ENCODE measurements at places on chromosomes 4 and X.

- no peak for DNase-seq
Measured at GRCh38 chr4:108109997-108110416, 58.7 kb downstream of the LEF1 start.

DNA sequence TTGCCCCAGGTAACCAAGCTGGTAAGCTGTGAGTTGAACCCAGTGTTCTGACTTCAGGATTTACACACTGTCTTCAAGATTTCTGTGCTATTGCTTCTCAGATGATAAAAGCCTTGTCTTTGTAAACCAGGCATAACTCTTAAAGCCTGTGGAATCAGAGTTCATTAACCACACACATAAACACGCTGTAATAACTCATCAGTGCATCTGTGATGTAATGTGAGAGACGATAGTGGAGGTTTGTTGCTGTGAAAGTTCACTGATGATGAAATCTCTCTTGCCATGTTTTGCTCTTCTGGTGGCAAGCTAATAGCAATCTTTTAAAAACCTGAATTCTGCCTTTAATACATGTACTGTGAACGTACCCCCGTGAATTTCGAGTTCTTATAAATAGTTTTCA is 41.5 kb downstream of the CLCN4 start:
- DNase-seq = no peak

- DNase-seq = no peak
Measured at GRCh38 chr4:150230561-150230960, 152.3 kb downstream of the DCLK2 start.

- no peak for DNase-seq
Measured at GRCh38 chr4:153479101-153479500, 12.9 kb downstream of the TMEM131L start.

- DNase-seq = no peak
Measured at GRCh38 chr4:176883681-176884418, 91.1 kb upstream of the VEGFC start.

GRCh38 chr4:67204441-67204840 is 340.9 kb downstream of the CENPC start:
- no peak for DNase-seq

DNA sequence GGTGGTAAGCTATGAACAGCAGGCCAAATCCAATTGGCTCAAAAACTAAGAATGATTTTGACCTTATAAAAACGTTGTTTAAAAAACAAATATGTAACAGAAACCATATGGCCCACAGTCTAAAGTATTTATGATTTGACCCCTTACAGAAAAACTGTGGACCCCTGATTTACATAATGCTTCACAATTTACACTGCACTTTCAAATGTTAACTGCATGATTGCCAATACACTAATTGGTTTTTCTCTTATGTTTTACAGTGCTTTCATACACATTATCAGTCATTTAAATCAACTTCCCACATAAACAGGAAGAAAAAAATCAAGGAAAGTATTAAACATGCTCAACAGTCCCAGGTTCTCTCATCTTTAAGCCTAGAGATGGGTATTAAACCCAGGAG is 262.6 kb downstream of the CHIC1 start:
- no peak for DNase-seq

GRCh38 chr4:127574643-127575042 is 58.1 kb upstream of the INTU start:
- no peak for DNase-seq

GRCh38 chr4:165931741-165932140 is 58.7 kb downstream of the TLL1 start:
- DNase-seq = no peak

DNA sequence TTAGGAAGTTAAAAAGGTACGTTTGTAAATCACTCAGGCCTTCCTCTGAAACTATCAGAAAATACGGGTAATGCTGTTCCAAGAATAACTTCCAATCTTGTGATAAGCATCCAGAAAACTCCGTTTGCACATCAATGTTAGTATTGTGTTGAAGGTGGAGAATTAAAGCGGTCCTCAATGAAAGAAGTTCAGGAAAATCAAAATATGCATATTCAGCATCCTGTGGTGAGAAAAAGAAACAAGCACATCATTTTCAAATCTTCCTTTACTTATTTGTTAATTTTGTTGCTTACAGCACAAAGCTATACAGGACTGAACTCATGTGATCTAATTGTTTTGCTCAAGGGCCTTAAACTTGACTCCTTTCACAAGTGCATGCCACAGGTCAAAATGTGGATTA is 18.5 kb downstream of the DDX60L start:
- no peak for DNase-seq

DNA sequence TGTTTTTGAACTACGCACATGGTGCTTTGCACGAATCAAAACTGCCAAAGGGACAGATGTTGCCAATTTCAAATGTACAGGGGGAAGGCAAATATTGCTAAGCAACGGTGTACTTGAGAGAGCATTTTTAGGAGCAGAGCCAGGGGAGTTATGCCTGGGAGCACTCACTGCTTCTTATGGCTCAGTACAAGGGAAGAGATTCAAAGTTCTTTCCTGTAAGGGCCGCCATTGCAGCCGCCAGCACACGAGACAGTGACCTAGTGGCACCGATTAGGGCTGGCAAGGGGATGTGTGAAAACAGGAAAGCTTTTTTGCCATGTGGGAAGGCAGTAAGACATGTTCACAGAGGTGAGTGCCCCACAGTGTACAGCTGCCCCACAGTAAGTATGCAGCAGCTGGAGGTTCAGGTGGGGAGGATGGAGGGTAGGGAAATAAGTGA is 133.8 kb downstream of the AFF1 start:
- DNase-seq = no peak

DNA sequence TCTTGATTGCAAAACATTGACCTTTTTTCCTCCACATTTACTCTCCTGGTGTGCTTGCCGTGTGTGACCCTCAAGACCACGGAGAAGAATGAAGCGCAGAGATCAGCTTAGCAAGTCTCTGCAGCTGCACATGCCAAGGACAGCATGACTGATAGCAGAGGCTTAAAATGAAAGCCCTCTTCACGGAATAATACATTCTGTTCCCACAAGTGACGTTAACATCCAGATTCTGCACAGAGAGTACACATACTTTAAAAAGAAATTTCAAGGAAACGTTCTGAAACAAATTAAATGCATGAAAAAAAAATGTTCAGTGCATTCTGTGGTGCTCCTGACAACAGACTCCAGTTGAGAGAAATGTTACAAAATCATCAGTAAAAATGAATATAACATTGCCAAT is 60.9 kb downstream of the SLC7A11 start:
- no peak for DNase-seq

DNA sequence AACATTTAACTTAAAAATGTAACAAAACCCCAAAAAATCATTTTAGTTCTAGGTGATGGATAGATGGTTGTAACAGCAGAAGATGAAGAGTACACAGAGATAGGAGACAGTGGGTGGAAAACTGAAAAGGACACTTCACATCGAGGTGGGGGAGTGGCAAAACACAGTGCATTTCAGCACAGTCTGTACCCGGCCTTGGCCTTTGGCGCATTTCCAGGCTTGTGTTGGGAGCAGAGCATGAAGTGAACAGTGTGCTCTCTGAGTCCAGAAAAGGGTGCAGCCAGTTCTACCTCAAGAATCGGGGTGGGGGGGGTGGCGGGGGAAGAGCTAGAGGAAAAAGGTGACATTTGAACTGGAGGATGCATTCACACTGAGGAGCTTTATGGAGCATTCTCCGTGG is 4.3 kb downstream of the TSPYL2 start:
- DNase-seq = no peak

DNA sequence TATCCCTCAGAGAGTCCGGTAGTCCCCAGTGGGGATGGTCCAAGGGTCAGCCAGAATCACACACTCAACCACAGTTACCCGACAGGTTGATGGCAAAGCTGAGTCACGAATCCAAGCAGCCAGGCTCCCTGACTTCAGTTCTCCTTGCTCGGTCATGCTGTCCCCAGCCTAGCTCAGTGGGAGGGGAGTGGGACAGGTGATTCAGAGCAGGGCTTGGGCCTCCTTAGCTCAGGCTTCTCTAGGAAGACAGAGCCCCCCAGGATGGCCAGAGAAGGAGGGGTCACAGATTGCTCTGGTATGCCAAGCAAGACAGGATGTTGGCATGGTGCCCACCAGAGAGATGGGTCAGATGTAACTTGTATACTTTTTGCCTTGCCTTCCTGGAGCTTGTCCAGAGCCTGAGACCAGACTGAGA is 66.5 kb downstream of the EFNB1 start:
- DNase-seq = no peak

DNA sequence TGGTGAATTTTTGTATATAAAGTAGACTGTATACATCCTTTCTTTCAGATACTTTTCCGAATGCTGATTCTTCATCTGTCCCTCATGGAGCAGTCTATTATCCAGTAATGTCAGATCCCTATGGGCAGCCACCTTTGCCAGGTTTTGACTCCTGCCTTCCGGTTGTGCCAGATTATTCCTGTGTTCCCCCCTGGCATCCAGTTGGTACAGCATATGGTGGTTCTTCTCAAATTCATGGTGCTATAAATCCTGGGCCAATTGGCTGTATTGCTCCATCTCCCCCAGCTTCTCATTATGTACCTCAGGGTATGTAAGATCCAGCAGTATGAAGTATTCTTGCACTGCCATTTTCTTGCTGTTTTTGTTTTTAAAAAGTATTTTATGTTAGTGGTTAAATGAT is 78.7 kb downstream of the ALG13 start:
- no peak for DNase-seq

- no peak for DNase-seq
Measured at GRCh38 chrX:133639726-133640125, 224.4 kb upstream of the GPC4 start.

Measured in activated T-cell treated with anti-CD3 and anti-CD28 coated beads for 1 hour (primary cell).